Prostate gland (tissue), 2 donors: ENCODE measurements at places on chromosomes 4 and X. TPM values are rescaled to one million over a fixed set of nuclear protein-coding genes. Genes with fewer than 3 reads are reported as not detected.

The GRIA2 gene
- 0.91 TPM for total RNA-seq

The CCKAR gene
- not detected for total RNA-seq

The AWAT2 gene
- total RNA-seq = not detected

The PDLIM3 gene
- total RNA-seq = 139 TPM

The WDR17 gene
- 5.5 TPM for total RNA-seq

The CT47B1 gene
- 2.7 TPM for total RNA-seq

The EOLA1 gene
- 13.9 TPM for total RNA-seq
